Activated naive CD4-positive, alpha-beta T cell treated with Interleukin-2 at 50 U/mL for 16 hours (primary cell): ENCODE measurements at places on chromosomes 6 and 20.
A peak's percentile ranks its signal among the peaks of the same experiment; 100 is the strongest.

DNA sequence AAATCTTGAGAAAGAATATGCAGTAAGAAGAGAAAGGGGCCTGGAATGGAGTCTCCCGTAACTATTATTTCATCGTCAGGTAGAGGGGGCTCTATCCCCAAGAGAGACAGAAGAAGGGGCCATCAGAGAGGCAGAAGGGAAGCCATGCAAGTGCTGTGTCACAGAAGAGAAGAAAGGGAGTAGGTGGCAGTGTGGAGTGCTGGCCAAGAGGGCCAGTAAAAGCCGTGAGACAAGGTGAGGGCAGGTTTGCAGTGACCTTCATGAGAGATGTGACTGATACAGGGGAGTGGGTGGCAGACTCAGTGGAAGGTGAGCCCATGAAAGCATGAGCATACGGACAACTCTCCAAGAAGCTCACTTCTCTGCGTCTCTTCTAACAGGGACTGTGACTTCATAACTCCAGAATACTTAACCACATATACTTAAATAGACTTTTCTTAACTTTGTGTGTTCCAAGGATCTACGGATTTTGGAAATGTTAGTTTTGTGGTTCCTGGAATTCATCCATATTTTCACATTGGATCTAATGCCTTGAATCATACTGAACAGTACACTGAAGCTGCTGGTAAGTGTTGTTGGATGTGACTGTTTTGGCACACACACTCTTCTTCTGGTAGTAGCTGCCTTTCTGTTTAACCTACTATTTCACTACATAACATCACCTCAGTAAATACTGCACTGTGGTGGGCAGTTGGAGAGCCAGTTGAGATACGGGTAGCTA lies 15.6 kb downstream of the PM20D2 start:
- no peak for DNase-seq

DNA sequence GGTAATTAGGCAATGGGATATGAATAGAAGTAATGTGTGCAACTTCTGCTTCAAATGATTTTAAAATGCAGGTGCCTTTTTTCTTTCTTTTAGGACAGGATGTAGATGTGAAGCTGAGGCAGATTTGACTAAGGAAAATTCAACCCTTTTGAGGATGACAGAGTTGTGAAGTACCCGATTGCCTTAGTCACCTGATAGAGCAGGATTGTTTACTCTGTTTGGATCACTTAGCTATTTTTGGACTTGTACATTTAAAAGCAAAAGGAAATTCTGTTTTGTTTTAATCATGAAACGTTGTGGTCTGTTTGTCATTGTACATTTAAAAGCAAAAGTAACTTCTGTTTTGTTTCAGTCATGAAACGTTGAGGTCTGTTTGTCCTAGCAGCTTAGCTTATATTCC lies 143.4 kb downstream of the FAM83B start:
- DNase-seq: no peak

- no peak for DNase-seq
Measured at GRCh38 chr6:144008846-144009245, 787 bp upstream of the PLAGL1 start.

- no peak for DNase-seq
Measured at GRCh38 chr6:145960918-145961589, 3.1 kb downstream of the SHPRH start.

GRCh38 chr6:24847402-24847801 lies 48.7 kb upstream of the ARMH2 start:
- DNase-seq: no peak

DNA sequence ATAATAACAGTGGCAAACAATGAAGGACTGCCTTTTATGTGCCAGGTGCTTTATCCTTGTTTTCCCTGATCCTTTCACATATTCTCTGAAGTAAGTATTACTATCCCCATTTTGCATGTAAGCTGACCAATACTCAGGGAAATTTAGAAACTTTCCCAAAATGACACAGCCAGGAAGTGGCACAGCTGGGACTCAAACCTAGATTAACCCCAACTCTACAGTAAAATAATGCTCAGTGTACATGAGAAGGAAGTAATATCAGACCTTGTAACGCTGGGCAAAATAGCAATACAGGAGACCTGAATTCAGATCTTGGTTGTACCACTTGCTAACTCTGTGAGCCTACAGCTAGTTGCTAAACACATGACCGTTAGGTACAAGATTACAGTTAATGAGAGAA lies 26.8 kb upstream of the NRSN1 start:
- no peak for DNase-seq

- no peak for DNase-seq
Measured at GRCh38 chr20:40148886-40149285, 540.1 kb downstream of the MAFB start.

GRCh38 chr6:151301547-151301946 lies 61.8 kb downstream of the AKAP12 start:
- DNase-seq: no peak

GRCh38 chr6:7900621-7901020 lies 10.0 kb downstream of the TXNDC5 start:
- DNase-seq: no peak

- no peak for DNase-seq
Measured at GRCh38 chr6:128000363-128000762, 99.5 kb upstream of the THEMIS start.

DNA sequence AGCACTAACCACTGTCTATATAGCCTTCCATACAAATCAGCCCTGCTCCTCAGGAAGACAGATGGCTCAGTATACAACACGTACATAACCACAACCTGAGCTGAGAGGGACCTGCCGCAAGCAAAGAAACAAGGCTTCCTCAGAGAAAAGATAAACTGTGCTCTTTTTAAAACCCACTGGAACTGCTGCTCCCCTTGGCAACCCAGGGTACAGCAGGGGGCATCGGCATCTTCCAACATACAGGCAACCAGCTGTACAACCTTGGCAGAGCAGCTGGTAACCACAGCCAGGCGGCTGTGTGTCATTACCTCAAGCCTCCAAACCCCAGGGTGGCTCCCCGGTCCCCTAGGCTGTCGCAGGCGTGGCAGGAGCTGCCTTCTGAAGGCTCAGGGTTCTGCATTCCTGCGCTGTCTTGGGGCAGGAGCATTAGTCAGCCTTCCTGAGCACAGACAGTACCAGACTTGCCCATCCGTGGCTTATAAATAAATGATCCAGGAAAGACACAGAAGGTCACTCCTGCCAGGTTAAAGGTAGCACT lies 249.5 kb downstream of the ADGRG6 start:
- DNase-seq: peak; percentile 27

GRCh38 chr6:162099685-162100084 lies 627.9 kb downstream of the PRKN start:
- DNase-seq: peak; percentile 3

DNA sequence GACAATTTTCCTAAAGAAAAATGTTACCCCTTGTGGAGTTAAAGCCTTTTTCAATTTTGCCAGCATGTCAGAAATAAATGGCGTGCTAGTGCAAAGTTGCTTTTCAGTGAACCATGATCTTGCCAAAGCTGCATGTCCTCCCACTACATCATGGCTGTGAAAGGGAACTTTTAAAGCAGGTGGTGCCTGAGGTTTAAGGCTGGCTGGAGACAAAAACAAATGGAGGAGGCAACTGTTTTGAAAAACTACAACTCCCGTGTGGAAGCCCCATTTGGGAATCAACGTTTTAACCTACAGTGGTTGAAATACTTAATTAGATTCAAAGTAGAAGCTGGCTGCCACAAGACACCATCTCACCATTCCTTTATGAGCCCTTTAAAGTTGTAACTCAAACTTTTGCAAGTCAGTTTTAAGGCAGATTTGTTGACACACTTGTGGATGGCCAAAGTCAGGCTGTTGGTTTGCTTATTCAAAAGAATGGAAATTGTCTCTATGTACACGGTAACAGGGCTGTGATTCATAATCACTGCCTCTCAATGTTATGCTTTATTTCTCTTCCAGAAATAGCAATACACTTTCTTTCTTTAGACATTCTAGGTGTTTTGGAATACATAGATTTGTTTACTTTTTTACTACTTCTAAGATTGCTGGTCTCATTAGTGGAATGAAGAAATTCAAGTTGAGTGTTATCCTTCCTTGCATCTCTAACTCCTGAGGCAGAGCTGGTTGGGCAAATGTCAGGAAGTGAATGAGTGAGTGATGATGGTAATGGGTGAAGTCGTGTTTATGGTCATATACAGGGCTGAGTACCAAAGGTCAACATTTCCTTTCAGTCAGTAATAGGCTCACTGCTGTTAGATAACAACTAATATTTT lies 196.4 kb upstream of the GMDS start:
- DNase-seq: no peak

DNA sequence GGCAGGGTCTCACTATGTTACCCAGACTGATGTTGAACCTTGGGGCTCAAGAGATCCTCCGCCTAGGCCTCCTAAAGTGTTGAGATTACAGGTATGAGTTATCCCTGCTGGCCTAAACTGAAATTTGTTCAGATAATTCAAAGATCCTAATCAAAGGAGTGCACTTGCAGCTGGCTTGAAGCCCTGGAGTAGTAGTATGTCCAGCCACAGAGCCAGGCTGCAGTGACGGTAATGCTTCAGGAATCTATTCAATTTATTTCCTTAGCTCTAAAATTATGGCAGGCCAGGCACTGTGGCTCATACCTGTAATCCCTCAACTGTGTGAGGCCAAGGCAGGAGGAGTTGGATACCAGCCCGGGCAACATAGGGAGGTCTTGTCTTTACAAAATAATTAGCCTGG lies 1.4 kb upstream of the DDX43 start:
- no peak for DNase-seq

DNA sequence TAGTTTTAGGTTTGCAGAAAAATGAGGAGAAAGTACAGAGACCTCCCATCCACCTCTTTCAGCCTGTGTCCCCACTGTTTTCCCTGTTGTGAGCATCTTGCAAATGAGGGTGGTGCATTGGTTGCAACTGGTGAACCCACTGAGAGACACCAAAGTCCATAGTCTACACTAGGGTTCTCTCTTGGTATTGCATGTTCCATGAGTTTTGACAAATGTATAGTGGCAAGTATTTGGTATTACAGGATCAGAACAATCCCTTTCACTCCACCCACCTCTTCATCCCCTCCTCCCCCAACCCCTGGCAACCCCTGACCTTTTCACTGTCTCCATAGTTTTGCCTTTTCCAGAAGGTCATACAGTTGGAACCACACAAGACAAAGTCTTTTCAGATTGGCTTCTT lies 20.1 kb downstream of the ZNF831 start:
- DNase-seq: no peak

- DNase-seq: peak; percentile 69
Measured at GRCh38 chr20:47487175-47487917, 14.3 kb upstream of the NCOA3 start.
